Forelimb muscle (tissue), 1 donor: ENCODE measurements at places on chromosomes 1 and 21.

- no peak for DNase-seq
Measured at GRCh38 chr1:1089731-1090423, 15.8 kb upstream of the RNF223 start.

DNA sequence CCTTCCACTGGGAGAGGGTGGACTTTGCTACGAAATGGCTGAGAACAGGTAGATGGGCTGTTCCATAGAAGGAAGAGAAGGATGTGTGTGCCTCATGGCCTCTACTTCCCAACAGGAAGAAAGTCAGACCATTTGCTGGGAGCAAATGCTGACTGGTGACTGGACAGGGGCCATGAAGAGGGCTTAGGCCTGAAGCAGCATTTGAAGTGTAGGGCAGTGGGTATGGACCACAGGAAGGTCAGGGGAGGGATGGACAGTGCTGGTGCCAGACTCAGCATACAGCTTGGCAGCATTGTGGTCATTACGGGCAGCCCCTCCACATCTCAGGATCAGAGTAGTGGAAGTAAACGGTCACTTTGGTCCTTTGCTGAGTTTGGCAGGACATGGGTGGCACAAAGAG lies 275.7 kb downstream of the MATN1 start:
- no peak for DNase-seq

DNA sequence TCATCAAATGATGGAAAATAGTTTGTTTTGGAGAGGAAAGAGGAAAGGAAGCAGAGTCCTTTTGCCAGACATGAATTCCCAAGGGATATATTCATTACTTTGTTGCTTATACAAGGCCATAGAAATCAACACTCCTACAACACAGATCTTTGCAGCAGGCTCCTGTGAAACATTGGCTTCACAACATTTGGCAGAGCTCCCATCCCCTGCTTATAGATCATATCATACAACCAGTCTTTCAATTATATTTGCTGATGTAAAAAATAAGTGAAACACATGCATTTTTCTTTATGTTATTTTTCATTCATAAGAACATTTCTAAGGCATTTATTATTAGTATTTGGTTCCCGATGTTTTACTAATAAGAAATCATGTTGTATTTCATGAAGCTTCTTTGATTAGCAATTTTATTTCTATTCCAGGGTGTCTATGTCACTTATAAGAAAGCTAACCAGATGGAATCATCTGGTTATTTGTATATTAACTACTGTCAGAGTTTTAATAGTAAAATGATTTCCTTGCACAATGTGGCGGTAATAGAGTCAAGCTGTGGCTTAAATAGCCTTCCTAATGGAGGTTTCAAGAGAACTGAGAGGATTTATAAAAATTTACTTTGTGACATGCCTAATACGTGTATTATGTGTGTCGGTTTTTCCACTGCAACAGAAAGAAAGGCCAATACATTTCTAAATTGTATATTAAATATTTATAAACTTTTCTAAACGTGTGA lies 470.3 kb upstream of the NCAM2 start:
- no peak for DNase-seq

DNA sequence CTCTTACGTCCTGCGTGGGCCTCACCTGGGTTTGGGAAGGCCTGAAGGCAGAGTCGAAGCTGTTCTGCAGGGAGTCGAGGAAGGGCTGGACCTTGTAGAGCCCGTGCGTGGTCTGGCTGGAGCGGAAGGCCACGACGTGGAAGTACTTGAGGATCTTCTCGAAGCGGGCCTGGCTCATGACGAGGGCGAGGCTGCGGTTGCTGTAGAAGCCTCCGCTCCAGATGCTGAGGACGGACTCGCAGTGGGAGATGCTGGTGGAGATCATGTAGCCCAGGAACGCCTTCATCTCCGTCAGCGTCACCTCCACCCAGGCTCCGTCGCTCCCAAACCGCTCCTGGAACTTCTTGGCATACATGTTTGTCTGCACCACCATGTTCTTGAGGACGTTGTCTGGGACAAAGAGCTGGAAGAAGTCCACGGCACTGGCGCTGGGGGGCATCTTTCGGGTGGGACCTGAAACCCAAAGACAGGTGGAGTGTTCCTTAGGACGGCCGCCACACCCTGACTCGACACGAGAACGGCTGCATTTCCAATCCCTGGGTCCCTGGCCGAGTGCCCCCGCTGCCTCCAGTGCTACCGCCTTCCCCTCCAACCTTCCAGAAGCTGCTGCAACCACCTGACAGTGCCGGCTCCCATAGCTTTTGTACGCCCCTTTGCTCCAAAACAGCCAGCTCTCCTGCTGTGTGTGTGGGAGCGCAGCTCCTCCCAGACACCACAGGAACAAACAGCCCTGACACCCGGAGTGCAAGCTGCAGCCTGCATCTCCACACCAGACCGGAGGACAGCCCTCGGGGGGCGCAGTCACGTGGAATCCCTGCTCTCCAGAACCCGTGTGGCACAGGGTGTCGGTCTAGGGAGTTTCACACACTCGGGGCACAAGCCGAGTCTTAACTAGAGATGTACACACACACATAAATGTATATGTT lies 69.0 kb downstream of the PGBD5 start:
- DNase-seq, result no peak
